GM04504 (cell line): ENCODE measurements at places on chromosomes 7 and 10.

DNA sequence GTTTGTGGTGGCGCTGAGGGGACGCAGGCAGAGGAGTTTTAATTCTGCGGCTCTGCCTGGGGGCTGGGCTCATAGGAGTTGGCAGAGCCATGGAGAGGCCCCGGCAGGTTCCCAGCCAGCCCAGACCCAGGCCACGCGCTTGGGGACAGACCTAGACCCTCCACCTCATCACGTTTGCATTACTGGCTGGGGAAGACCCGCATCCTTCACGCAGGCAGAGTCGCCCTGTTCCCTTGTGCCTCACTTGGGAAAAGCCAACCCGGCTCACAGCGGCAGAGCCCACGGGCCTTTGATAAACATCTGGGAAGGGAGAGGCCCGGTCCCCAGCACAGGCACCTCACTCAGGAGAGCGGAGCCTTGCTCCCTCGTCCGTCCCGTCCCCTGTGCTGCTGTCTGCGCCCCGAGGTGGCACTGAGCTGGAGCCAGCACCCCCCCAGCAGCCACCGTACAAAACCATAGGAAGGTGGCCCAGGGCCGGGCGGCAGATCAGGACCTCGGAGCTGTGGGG is 112.8 kb downstream of the CYTH3 start:
- no peak for DNase-seq

- no peak for DNase-seq
Observed at GRCh38 chr7:106883456-106884026, 18.5 kb downstream of the PIK3CG start.

DNA sequence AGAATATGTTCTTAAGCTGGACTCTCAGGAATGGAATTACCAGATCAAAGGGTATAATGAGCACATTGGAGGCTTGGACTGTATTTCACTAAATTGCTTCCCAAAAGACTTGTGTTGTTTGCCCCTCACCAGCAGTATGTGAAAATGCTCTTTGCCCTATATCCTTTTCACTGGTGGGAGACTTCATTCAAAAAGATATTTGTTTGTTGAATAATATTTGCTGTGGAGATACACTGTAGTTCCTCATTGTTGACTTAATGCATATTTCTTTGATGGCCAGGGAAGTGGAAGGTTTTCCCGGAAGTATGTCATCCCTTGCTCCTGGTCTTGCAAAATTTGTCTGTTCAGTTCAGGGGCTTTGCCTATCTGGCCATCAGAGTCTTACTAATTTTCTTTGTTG is 19.4 kb downstream of the GSTO2 start:
- no peak for DNase-seq

GRCh38 chr7:27106181-27106900 is 3.9 kb upstream of the HOXA2 start:
- no peak for DNase-seq

- DNase-seq: peak; percentile 57
Observed at GRCh38 chr10:77531441-77532001, 106.1 kb downstream of the KCNMA1 start.

GRCh38 chr10:51224671-51225161 is 150.4 kb downstream of the PRKG1 start:
- DNase-seq: peak; percentile 78

- no peak for DNase-seq
Observed at GRCh38 chr10:124484031-124484430, 22.4 kb downstream of the LHPP start.

GRCh38 chr10:79335470-79336235 is 11.6 kb upstream of the PPIF start:
- DNase-seq: no peak
